Umbilical cord (tissue), 2 donors: ENCODE measurements at places on chromosomes 13 and 19.

DNA sequence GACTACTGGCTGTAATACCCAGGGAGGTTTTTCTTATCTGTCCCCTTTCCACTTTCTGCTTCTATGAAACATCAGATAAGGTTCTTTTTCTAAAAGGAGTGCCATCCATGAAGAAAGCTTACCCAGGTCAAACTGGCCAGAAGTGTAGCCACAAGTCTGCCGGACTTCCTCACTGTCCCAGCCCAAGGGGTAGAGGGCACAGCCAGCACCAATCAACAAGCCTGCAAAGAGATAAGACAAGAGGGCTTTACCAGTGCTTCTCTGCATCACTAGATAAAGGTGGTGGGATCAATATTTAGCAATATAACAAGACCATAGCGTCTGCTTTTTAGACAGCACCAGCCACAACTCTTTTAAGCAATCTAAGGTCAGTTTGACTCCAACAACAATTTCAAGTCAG, 224.7 kb downstream of the LHFPL6 start:
- no peak for DNase-seq

- DNase-seq, result peak; percentile 67
Measured at GRCh38 chr13:60448907-60449510, 52.0 kb downstream of the TDRD3 start.

GRCh38 chr19:738509-739128, 12.3 kb upstream of the MISP start:
- DNase-seq, result no peak

DNA sequence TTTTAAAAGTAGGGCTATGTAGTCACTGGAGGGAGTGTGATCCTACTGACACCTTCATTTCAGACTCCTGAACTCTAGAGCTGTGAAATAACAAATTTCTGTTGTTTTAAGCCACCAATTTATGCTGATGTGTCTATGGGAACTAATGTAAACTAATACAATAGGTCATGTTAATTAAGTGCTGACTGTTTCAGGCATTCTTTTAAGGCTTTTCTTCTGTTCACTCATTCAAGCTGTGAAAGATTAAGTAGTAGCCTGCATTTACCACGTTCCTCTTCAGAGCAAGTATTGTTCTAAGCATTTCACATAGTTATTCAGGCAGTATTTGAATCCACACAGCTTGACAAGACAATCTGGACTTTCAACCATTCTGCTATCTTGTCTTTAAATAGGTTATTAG, 1135.0 kb downstream of the SLITRK1 start:
- DNase-seq, result no peak

DNA sequence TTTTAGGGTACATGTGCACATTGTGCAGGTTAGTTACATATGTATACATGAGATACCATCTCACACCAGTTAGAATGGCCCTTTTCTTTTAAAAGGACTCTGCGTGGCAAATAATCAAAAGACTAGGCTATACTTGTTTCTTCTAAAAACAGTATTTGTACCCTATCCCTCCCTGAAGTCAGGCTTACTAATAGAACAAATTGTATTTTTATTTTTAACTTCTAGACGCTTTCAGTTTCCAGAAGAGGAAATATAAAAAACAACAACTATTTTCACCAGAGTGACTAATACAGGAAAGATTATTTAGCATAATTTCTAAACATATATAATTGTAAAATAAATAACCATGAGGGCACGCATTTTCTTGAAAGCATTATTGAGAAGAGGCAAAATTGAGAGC, 83.6 kb downstream of the ITGBL1 start:
- DNase-seq, result no peak

GRCh38 chr13:24502533-24503378, 9.8 kb downstream of the PARP4 start:
- DNase-seq, result peak; percentile 27

GRCh38 chr19:9531933-9532332, 6.5 kb downstream of the ZNF426 start:
- DNase-seq, result no peak

GRCh38 chr19:18452386-18452785, 14.5 kb upstream of the ISYNA1 start:
- no peak for DNase-seq

- DNase-seq, result no peak
Measured at GRCh38 chr13:57601536-57601935, 30.0 kb upstream of the PCDH17 start.

DNA sequence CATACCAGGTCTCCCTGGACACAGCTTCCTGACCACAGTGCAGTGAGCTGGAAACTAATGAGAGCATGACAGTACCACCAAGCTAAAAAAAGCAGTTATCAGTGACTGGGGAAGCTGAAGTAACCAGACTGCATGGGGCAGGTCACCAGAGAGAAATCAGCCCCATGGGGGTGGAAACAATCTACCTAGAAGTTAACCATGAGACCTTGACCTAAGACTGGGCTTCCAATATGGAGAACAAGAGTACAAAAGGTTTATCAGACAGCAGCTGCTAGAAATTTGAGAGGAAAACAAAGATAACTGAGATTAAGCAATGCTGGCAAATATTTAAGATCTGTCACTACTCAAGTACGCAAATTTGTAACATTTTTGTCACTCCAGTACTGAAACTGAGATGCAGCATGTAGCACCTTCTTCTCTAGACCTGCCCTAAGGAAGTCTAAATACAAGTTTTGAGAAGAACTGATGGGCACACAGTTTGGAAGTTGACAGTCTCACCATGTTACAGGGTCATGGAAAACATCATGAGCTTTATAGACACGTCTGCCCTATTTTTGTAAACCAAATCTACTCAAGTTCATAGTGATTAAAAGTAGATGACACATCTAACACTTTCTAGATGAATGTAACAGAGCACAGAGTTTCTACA, 2641.8 kb upstream of the PCDH20 start:
- no peak for DNase-seq

GRCh38 chr13:24506698-24507335, 5.8 kb downstream of the PARP4 start:
- DNase-seq, result no peak

- DNase-seq, result peak; percentile 61
Measured at GRCh38 chr13:112657850-112658445, 31.9 kb upstream of the ATP11A start.

DNA sequence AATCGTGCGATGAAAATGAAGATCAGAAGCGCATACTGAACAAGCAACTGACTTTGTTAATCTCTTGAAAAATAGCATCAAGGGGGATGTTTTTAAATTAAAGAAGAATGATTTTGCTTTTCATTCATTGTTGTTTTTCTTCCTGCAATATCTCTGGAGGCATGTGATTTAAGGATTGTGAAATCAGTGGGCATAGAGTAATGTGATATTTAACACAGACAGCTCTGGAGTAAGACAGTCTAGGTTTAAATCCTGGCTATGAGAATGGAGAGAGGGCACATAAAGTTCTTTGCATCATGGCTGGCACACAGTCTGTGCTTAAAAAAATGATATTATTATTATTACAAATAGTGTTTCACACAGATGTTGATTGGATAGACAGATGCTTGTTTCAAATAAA, 243.1 kb upstream of the NBEA start:
- peak; percentile 56 for DNase-seq

DNA sequence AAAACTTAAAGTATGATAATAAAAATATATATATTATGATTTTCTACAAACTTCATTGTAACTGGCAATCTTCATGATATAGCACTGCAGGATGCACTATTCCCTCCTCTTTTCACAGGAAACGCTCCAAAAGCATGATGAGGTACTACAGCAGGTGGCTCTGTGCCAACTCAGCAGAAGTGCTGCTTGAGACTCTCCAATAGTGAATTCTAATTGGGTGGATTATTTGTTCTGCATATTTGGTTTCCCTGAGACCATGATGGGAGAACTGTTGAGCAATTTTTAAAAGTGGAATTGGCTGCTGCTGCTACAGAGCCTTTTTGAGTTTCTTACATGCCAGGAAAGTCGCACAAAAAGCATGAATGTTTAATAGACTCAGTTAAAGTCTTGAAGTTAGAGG, 1782.4 kb upstream of the PCDH20 start:
- no peak for DNase-seq

DNA sequence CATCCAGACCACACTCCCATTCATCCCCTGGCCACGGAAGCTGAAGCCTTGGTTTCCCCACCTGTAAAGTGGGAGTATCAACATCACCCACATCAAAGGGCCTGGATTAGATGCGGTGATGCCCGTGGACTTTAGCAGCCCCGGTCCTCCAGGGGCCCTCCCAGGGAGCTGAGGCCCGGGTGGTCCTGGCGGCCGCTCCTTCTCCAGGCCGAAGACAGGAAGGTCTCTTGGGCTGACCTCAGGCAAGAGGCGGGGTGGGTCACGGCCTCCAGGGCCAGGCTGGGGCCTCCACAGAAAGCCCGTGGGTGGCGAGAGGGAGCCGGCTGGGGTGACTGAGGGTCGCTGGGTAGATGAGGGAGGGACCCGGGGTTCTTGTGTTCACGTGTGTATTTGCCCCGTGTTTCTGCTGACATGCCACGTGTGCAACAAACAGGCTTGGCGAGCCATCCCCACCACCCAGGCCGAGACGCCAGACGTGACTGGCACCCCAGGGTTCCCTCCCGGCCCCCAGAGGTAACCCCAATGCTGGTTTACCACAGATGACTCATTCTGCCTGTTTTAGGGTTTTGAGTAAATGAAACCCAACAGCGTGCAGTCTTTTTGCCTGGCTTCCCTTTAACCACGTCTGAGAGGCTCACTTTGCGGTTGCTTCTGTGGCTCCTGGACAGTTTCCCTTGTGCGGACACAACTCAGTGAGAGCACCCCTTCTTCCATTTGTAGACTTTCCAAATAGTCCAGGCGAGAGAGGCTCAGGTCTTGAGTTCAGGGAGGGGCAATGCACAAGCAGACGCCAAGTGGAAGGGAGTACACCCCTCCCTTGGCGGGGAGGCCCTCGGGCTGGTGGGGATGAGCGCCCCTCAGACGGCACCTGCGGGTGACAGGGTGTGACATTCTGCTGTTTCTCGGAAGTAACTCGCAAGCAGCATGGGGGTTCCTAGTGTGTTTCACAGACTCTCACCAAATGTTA, 42.9 kb downstream of the C13orf46 start:
- DNase-seq, result no peak

- no peak for DNase-seq
Measured at GRCh38 chr19:50542943-50543342, 25.3 kb downstream of the LRRC4B start.

DNA sequence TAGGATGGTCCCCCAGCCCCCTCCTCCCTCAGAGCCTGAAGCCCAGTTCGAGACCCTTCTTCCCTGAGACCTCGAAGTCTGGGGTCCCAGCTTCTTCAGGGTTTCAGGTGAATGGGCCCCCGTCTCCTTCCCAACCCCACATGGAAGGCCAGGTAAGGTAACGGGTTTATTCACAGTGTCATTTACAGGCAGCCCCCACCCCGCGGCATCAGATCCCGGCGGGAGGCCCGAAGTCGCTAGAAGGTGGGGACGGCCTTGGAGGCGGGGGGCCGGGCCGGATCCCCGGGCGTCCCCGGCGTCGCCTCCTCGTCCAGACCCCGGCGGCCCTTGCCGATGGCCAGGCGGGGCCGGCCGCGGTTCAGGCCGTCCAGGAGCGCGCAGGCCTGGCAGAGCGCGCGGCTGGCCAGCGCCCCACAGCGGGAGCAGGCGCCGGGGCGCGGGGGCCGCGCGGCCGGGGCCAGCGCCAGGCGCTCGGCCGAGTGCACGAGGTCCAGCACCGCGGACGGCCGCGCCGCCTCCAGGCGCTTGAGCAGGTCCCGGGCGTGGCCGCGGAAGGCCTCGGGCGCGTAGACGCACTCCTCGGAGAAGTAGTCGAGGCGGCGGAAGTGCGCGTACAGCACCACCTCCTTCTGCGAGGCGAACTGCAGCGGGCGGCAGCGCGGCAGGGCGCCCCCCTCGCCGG, 9.7 kb downstream of the CTU1 start:
- peak; percentile 32 for DNase-seq

- DNase-seq, result peak; percentile 89
Measured at GRCh38 chr13:61728471-61728870, 312.8 kb upstream of the PCDH20 start.

- no peak for DNase-seq
Measured at GRCh38 chr13:65724226-65724625, 1505.9 kb downstream of the PCDH9 start.

GRCh38 chr13:77536358-77536757, 852 bp downstream of the SCEL start:
- DNase-seq, result no peak

DNA sequence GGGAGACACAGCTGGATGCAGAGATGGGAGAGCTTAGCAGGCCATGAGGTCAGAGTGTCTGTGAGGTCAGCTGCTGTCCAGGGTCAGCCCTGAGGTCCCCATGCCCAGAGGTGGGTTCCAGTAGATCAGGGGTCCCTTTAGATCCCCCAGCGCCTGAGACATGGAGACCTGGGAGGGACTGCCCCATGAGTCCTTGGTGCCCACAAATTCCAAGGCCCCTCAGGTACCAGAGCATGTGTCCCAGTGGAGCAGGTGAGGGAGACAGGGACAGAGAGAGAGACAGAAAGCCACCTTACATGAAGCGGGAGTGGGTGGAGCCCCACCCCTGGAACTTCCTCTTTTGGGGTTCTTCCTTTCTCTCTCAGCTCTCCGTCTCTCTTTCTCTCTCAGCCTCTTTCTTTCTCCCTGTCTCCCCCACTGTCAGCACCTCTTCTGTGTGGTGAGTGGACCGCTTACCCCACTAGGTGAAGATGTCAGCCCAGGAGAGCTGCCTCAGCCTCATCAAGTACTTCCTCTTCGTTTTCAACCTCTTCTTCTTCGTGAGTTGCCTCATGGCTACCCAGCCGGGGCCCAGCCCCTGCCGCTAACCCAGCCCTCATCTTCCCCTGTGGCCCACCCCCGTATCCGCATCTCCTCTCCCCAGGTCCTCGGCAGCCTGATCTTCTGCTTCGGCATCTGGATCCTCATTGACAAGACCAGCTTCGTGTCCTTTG, at the start of gene CD37:
TSS of gene CD37 (plus strand) at position 336 of the 713 bp plus-strand sequence. CDS start at position 471, 135 bp downstream.
- DNase-seq, result no peak

GRCh38 chr19:39550197-39550596, 10.2 kb upstream of the EID2 start:
- no peak for DNase-seq

GRCh38 chr19:771332-771785, 20.4 kb downstream of the MISP start:
- no peak for DNase-seq

DNA sequence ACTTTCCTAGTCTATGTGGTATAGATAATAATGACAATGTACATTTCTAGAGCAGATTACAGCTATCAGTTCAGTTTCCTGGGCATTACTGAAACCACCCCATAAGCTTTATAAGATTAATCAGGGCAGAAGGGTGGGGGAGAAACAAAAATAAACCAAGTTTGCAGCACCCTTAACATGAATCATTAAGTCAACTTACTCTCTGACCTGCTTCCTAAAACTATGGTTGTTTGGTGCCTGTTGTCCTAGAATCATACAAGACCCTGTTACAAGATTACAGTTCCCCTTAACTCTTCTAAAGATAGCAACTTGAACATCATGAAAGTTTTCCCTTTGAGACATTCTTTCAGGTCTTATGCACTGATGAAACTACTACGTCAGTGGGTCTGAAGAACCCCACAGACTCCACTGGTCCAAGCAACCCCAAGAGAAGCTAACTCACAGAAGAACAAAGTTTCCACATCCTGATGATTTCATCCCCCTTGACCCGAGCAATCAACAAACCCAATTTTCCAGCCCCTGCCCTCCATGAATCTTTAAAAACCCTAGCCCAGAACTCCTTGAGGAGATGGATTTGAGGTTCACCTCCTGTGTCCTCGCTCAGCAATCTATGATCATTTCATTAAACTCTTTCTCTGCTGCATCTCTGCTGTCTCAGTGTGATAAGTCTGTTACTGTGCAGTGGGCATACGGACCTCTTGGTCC, 336.5 kb downstream of the FOXO1 start:
- no peak for DNase-seq

GRCh38 chr13:79541426-79542049, 60.6 kb downstream of the NDFIP2 start:
- DNase-seq, result peak; percentile 75

GRCh38 chr13:37884674-37885073, 15.1 kb upstream of the TRPC4 start:
- no peak for DNase-seq
